ENCODE measurements at places on chromosomes 2 and 18.

DNA sequence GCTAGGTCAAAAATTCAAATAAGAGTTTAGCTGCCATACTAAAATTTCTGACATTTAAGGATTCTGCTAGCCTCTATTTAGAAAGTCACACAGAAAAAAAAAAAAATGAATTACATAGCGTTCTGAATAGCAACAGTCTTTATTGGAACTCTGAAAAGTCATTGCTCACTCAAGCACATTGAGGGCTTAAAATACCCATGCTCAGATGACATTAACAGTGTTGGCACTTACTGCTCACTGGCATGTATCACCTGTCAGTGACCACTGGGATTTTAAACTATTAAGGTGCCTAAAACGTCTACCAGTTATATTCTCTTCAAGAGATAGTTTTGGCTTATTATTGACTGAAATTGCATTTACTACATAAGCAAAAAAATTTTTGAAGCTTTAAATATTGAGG is 468.0 kb upstream of the SPHKAP start:
- DNase-seq, result no peak

- no peak for DNase-seq
These were observed 143.3 kb downstream of the ESCO1 start for GRCh38 chr18:21457179-21457535.

GRCh38 chr2:21453723-21454450 is 330.1 kb downstream of the TDRD15 start:
- no peak for DNase-seq

GRCh38 chr2:73334620-73335019 is 41.3 kb upstream of the EGR4 start:
- DNase-seq, result no peak

- no peak for DNase-seq
These were observed 60.3 kb upstream of the CCDC85A start for GRCh38 chr2:56123538-56123937.

- no peak for DNase-seq
These were observed 520.6 kb downstream of the METTL4 start for GRCh38 chr18:2050702-2051201.

DNA sequence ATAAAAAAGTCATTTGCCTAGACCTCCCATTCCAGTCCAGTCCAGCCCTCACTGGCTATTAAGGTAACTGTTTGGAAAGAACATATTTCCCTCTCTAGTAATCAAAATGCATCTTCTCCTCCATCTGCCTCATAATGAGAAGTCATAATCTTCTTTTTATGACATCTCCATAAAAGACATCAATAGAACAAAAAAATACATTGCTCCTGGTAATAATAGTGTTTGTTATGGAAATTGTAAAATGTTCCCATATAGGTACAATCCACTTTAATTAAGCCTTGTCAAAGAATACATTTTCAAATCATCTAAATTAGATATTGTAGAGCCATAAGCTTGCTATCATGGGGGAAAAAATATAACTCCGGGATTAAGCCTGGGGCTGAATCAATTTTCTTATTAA is 461.6 kb downstream of the LRATD1 start:
- no peak for DNase-seq

DNA sequence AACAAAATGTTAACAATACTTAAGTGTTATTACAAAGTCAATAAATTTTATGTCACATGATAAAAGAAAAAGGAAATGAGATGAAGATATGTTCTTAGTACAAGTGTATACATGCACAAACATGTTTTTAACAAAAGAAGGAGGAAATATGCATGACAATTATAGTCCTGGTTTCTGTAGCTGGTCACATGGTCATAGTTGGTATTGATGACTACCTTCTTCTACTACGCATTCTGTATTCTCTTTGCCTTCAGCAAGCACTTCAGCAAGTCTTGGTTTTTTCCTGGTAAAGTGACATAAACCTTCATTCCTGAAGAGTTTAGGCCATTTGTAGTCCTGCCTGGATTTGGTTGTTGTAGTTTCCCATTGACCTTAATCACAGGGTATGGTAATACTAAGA is 121.3 kb upstream of the SYT4 start:
- no peak for DNase-seq

- no peak for DNase-seq
These were observed 22.7 kb downstream of the TUBB6 start for GRCh38 chr18:12330766-12331165.

- DNase-seq, result no peak
These were observed 13.7 kb upstream of the DAPL1 start for GRCh38 chr2:158781353-158781961.

GRCh38 chr18:67600181-67601180 is 84.0 kb upstream of the DSEL start:
- DNase-seq, result no peak

DNA sequence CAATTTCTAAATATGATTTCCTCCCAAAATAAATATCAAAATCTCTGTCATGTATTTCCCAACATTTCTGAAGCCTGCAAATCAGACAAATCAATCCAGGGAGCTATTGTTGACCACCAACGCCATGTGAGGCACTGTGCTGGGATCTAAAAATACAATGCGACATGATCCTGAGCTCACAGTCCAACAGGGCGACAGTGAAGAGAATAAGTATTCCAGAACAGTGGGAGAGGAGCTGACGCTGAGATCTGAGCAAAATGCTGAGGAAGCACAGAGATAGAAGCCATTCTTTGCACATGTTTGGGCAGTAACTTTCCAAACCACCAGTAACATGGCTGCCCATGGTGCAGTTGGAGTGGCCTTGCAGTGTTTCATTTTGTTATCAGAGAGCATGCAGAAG is 412.5 kb downstream of the LRATD1 start:
- no peak for DNase-seq

GRCh38 chr2:155980941-155981560 is 351.5 kb downstream of the NR4A2 start:
- DNase-seq, result no peak

DNA sequence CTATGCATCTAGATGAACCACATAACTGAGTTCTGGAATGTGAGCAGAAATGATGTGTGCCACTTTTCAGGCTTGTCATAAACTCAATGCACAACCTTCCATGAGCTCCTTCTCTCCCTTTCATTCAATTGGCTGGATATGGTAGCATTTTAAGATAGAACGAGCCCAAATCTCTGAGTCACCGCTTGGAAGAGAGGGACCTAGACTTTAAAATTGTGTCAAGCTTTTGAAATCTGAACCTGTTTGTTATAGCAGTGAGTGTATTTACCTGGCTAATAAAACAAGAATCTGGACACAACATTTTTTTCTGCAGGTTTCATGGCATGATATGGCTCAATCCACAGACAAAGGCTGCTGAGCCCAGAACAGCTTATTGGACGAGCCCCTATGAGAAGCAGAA is 297.8 kb upstream of the SPRED2 start:
- DNase-seq, result no peak

DNA sequence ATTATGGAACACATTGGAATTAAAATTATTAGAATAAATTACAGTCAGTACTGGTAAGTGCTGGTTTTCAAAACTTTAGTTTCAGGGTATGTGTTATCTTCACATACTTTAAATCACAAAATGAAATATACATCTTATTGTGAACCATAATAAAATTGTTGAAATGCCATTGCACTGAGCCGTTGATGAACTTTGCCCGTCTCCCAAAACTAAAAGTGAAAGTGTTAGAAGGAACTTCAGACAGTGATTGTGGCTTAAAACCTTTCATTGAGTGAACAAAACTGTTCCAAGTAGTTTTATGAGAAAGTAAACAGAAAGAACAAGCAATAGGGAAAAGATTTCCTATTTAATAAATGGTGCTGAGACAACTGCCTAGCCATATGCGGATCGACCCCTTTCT is 811.6 kb downstream of the PLCL1 start:
- DNase-seq, result no peak

GRCh38 chr2:59019566-59020159 is 778.5 kb upstream of the FANCL start:
- DNase-seq, result no peak

- DNase-seq, result no peak
These were observed 13.8 kb downstream of the PDIA6 start for GRCh38 chr2:10798783-10799182.

DNA sequence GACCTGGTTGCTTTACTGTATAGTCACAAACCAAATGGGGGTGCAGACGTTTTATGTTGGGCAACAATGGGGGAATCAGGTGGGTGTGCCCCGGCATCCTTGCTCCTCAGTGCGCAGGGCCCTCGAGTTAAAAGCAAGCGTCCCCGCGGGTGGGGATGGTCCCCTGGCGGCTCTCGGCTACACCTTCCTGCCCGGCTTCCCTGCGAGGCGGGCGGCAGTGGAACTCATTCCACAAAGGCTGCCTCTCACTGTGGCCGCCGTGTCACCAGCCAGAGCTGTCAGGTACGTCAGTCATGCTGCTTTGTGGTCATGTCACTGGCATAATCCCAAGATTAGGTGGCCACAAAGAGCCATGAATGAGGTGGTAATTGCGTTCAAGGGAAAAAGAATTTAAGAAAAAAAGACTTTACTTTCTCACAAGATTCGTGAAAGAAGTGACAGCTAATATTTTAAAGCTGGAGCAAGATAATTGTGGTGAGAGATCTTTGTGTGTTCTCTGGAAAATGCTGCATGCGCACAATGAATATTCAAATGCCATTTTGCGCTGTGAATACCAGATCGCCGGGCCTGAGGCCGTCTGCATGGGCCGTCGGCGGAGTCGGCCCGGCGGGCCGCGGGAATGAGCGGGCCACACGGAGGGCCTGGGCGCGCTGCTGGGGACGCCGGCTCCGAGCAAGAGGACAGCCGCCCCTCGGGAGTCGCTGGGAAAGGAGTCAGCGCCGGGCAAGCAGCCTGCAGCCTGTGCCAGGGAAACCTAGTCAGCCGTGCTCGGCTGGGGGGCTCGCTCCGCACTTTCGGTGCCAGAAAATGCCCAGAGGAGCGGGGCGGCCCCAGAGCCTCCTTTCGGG is 82.3 kb upstream of the LDLRAD4 start:
- no peak for DNase-seq

DNA sequence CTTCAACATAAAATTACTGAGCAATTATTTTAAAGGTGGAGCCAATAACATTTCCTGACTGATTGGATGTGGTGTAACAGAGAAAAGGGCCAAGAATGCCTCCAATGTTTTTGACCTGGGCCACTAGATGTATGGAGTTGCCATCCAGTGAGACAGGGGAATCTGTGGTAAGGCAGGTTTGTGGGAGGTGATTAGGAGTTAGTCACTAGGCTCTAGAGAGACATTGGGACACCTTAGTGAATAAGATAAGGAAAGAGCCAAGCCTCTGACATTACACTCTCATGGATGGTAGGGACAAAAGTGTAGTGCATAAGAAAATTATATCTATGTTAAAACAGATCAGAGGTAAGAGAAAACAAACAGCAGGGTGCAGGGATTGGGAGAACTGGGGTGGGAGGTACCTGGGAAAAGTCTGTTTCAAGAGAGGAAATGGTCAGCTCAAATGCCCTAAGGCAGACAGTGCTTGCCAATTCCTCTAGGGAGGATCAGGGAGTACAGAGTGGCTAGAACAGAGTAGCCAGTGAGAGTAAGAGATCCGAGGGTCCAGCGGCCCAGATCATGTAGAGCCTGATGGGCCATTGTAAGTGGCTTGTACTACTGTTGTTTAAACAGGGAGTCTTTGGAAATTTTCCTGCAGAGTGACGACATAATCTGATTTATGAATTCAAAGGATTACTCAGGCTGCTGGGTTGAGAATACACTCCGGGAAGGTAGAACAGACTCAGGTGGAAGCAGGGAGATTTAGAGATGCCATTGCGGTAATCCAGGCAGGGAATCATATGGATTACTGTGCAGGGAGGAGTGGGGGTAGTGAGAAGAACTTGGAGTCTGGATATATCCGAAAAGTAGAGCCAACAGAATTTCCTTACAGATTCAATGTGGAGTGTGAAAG is 45.7 kb upstream of the CUL3 start:
- no peak for DNase-seq

DNA sequence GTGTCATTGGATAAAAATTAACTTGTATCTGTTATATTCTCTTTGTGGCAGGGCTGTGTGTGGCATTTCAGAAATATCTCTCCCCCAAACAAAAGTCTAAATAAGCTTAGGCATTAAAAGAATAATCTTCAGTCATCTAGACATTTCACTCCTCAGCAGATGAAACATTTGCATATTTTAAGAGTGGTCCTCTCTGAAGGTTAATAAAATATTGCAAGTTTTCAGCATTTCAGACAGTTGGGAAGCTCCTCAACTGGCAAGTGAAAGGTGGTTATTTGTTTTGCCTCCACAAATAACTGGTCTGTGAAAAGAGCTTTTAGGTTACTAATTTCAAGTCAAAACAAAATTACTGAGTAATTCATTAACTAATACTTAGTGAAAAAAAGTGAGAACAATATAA is 462.6 kb downstream of the EPHA4 start:
- no peak for DNase-seq

DNA sequence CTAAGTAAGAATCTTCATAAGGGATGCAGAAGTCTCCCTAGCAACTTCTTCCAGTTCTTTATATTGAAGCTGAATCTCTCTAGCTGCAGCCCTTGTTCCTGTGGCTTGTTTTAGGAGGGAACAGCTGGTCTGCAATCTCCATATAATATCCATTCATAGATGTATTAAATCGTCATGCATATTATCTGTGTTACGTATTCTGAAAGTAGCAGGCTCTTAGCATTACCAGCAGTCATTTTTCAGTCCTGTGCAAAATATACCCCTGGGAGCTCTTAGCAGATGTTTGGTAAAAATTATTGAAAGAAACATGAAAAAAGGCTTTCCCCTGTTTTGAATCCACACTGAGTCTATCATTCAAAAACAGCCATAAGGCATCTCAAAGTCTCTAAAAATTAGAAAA is 385.3 kb downstream of the IRS1 start:
- no peak for DNase-seq

DNA sequence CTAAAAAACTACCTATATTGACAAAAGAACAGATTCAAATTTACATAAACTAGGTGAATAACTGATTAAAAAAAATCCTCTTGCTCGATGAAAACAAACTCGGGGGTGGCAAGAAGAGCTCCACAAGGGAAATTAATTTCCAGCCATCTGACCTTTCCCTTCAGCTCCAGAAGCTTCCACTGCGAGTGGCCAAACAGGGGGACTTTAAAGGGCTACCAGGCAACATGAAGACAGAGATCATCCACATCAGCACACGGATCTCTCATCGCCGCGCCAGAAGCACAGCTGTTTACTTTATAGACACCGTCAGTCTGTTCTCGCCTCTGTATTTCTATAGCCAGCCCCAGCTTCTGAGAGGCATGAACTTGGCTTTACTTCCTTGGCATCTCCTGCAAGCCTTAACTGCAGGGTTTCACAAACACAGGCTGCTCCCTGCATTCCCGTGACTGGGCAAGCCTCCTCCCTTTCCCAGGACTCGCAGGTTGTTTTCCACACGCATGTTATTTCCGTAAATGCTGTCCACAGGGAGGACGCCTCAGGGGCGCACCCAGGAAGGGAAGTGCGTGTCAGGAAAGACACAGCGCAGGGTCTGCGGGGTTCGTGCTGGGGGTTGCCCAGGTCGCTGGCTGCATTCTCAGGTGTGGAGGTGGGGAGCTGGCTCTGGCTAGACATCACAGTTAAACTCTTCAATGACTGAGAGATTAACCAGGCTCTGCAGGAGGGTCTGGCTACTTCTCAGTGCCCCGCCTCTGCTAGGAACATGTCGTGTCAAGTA is 85.0 kb downstream of the USP40 start:
- DNase-seq, result no peak

DNA sequence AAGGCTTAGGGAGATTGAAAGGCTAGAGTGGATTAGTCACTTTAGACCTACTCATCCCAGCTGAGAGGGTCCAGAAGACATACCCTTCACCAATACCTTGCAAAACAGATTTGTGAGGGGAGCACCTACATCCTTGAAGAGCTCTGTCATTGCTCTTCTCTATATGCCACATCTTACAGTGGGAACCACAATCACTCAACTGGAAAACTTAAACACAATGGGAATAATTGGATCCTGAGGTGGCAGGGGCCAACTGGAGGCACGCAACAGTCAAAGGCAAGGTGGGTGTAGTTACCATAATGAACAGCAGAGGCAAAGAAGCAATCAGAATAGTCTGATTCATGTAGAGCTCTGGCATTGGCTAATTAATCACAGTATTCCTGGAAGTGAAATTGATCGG is 35.4 kb downstream of the PDE1A start:
- DNase-seq, result no peak

Data from SW 1271 (cell line).